ENCODE measurements at places on chromosomes 2 and 18.

DNA sequence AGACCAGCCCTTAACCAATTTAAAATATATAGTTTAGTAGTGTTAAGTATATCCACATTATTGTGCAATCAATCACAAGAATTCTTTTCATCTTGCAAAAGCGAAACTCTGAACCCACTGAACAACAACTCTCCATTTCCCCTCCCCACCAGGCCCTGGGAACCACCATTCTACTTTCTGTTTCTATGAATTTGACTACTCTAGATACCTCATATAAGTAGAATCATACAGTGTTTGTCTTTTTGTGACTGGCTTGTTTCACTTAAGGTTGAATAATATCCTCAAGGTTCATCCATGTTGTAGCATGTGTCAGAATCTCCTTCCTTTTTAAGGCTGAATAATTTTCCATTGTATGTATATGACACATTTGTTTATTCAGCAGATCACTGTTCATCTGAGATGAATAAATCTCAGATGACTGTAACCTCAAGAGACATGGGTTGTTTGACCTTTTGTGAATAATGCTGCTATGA is 8.1 kb upstream of the SOS1 start:
- DNase-seq, result peak; percentile 40

GRCh38 chr2:240620149-240620731 is 5.0 kb upstream of the GPR35 start:
- DNase-seq, result no peak

DNA sequence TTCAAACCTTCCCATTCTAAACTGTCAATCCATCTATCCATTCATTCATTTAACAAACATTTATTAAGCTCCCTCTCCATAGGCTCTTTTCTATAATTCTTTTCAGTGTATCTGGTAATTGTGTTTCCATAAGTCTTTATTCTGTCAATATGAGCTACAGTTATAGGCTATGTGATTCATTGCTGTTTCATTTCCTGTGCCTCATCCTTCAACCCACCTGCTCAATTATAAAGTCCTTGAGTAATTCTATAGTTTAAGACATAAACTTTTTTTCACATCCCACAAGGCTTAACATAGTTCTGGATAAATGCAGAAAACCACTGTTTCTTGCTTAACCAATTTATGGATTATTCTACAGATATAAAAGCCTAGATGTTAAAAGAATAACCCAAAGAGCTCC is 84.2 kb upstream of the PIK3C3 start:
- DNase-seq, result no peak

DNA sequence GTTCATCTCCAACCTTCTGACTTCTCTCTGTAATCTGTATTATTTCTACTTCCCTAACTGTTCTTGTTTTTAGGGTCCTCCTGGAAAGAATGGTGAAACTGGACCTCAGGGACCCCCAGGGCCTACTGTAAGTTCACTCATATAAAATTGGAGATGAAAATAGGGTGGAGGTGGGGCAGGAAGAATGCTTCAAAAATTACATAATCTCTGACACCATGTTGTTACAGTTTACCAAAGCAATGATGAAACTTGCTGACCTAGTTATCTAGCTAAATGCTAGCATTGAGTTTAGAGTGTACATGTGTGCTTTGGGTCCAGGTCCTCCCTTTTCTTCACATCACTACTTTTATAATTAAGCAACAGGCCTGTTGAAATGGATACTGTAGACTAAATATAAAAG is 23.1 kb downstream of the COL3A1 start:
- DNase-seq, result no peak

DNA sequence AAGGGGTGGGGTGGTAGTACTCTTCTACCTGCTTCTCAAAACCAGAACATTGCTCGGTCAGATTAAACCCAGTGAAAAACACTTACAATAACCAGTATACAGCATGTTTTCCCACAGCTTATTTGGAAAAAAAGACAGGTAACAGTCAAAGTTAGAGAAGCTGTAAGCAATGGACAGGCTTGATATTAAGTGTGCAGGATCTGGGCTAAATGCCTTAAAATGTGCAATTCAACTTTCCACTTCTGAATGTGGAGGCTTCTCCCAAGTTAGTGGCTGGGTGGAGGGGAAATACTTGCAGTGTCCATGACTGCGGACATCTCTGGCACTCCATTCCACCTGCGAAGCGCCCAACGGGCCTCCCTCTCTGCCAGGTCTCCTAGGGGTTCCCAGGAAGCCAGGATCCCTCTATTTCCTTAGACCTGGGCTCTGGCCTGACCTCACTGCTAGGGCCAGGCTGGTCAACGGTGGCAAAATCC is 5.3 kb downstream of the ZEB2 start:
- no peak for DNase-seq

GRCh38 chr2:62391696-62392095 is 114.3 kb downstream of the TMEM17 start:
- DNase-seq, result no peak

- no peak for DNase-seq
Observed at GRCh38 chr18:53702480-53702879, 522.0 kb downstream of the MBD2 start.

GRCh38 chr2:168064011-168064998 is 183.1 kb downstream of the STK39 start:
- DNase-seq, result no peak

- no peak for DNase-seq
Observed at GRCh38 chr18:61771861-61772260, 120.9 kb downstream of the RNF152 start.

- DNase-seq, result no peak
Observed at GRCh38 chr2:217330647-217331046, 470.8 kb upstream of the TNP1 start.

DNA sequence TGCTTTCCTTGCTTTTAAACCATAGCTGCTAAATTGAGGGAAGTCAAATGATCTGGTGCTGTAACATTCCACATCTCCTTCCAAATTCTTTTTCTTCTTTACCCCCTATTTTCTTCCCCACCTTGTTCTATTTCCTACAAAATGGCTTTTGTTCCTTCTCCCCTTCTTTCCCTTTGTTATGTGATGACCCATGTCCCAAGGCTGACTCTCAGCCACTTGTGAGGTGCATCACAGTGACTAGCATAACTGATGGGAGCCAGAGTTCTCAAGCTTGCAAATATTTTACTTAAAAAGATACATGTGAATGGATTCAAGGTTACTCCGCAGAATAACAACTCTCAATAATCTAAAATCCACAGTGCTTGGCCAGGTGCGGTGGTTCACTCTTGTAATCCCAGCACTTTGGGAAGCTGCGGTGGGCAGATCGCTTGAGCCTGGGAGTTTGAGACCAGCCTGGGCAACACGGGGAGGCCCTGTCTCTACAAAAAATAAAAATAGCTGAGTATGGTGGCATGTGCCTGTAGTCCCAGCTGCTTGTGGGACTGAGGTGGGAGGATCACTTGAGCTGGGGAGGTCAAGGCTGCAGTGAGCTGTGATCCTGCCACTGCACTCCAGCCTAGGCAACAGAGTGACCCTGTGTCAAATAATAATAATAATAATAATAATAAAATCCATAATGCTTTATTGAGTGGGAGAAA is 100.1 kb upstream of the CERS6 start:
- no peak for DNase-seq

DNA sequence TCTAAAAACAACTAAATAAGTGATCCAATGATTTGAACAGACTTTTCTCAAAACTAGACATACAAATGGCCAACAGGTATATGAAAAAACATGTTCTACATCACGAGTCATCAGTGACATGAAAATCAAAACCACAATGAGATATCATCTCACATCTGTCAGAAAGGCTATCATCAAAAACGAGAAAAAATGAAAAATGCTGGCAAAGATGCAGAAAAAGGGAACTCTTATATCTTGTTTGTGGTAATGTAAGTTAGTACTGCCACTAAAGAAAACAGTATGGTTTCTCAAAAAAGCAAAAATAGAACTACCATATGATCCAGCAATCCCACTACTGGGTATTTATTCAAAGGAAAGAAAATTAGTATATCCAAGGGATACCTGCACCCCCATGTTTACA is 255.3 kb upstream of the FBXO11 start:
- no peak for DNase-seq

GRCh38 chr2:36461039-36461681 is 105.6 kb downstream of the CRIM1 start:
- DNase-seq, result no peak

DNA sequence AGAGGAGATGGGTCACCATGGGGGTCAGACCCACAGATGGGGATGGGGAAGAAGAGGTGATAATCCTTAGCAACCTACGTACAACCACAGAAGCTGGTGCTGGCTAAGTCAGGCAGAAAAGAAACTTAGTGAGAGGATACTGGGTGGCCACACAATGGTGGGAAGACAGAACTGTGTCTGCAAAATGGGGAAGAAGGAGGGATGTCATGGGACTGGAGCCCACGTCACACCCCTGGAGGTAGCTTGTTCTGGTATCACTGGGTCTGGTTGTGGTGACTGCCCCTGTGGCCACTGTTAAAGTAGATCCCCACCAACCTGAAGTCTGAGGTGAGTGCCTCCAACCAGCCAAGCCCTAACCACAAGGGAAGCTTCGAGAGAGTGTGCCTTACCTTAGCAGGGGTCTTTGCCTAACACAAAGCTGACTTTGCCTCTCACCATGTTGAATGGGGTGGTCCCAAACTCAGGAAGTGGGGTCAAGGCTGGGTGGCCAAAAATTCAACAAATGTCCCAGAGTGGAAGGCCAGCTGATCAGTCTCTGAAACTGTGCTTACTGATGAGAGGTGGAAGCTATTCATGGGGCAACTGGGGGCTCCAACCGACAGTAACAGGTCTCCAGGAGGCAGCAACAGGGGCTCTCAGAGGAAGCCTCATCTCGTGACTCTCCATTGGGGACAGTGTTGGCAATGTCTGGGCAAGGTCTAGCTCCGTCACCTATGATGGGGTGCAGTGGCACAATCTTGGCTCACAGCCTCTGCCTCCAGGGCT is 64.8 kb upstream of the SLC1A4 start:
- DNase-seq, result no peak

GRCh38 chr2:17752246-17752645 is 1.4 kb downstream of the SMC6 start:
- no peak for DNase-seq

DNA sequence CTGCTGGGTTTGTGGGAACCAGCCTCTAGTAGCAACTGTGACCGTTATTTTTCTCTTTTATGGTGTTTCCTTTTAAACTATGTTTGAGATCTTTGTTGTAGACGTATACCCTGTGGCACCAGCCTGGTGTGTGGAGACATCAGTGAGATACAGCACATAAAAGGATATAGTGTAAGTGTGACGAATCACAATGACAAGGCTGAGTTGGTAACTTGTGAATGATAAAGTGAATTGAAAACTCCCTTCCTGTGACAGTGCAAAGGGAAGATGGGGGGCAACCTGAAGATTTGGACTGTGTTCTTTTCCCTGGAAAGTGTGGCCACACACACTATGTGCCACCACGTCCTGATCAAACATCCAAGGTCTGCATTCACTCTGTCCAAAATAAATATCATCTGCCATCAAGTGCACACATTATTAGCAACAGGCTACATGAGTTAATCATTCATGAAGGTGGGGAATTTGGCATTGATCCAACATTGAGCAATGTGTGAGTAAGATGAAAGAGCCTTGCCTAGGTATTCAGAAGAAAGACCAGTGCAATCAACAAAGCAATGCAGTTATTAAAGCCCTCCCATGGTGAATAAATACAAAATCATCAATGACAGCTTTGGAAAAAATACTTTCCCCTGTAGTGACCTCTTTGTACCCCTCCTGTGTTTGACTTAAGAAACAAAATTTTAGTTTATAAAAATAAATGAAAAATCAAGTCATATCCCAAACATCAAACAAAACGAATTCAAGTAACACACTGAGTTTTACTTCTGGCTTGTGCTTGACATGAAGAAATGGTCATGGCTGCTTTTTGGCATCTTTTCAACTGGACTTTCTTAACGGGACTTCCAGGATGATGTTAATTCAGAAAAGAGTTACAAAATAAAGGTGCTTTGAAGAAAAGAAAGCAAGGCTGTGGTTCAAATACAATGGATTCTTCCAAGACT is 1280.5 kb upstream of the ZEB2 start:
- no peak for DNase-seq

DNA sequence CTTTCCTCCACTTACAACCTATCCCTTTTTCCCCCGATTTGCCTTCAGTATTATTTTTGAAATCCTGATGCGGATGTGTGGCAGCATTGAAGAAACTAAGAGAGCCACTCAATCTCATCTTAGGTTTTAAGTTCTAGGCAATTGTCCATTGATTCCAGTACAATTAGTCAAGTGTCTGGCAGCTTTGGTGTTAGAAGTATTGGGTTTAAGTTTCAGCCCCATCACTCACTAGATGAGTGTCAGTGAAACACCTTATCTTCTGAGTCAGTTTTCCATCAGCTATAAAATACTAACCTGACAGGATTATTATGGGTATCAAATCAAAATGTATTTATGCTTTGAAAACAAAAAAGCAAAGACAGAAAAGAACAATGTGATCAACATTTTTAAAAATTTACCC is 16.8 kb upstream of the CUL3 start:
- no peak for DNase-seq

DNA sequence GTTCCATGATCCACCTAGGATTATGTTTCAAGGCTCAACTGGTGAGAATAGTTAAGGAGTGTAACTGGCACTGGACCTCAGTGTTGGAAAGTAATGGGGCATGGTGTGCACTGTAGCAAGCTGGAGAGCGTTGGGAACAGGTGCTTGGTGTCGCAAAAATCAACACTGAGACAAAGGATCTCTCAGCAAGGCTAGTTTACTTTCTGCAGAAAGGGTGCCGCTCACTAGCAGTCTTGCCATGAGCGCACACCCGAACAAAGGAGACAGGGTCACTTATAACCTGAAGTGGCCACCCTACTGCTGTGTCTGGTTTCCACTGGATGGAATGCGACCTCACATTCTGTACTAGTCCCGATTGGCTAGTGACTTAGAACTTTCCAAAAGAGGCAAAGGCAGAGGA is 133.2 kb downstream of the TMEM17 start:
- DNase-seq, result no peak

- DNase-seq, result no peak
Observed at GRCh38 chr18:79714531-79715240, 35.1 kb downstream of the CTDP1 start.
